ENCODE measurements at places on chromosomes 3 and 15. TPM values are rescaled to one million over a fixed set of nuclear protein-coding genes. Genes with fewer than 3 reads are reported as not detected.

RTP1 gene
- not detected for total RNA-seq

P3H2 gene
- total RNA-seq: 19.0 TPM

KNG1 gene
- not detected for total RNA-seq

SCN11A gene
- total RNA-seq: not detected

TASOR gene
- 45.9 TPM for total RNA-seq

GOLGA6L7 gene
- total RNA-seq: not detected

PRR23A gene
- total RNA-seq: not detected

NR2E3 gene
- total RNA-seq: not detected

GOLGA8K gene
- not detected for total RNA-seq

ACKR4 gene
- 0.54 TPM for total RNA-seq

TM4SF1 gene
- total RNA-seq: 612 TPM

CACNA2D3 gene
- total RNA-seq: not detected

PLA2G4D gene
- total RNA-seq: not detected

PPIP5K1 gene
- total RNA-seq: 22.0 TPM

P2RY1 gene
- 1.7 TPM for total RNA-seq

TMED3 gene
- 125 TPM for total RNA-seq

RARB gene
- 35.0 TPM for total RNA-seq

SERPINI2 gene
- total RNA-seq: not detected

FBXO40 gene
- not detected for total RNA-seq

LSAMP gene
- not detected for total RNA-seq

FEZF2 gene
- not detected for total RNA-seq

SYNPR gene
- not detected for total RNA-seq

LCTL gene
- not detected for total RNA-seq

LTK gene
- total RNA-seq: 0.73 TPM

FMN1 gene
- under 0.01 TPM for total RNA-seq

MYZAP gene
- total RNA-seq: 9.4 TPM

RETNLB gene
- not detected for total RNA-seq

DUT gene
- total RNA-seq: 99.5 TPM

NOP10 gene
- 459 TPM for total RNA-seq

COPS2 gene
- 44.0 TPM for total RNA-seq

GABRA5 gene
- total RNA-seq: not detected

LYZL4 gene
- total RNA-seq: not detected

PRSS50 gene
- not detected for total RNA-seq

PIAS1 gene
- 10.3 TPM for total RNA-seq

FRMD4B gene
- 36.4 TPM for total RNA-seq

ST6GAL1 gene
- 25.3 TPM for total RNA-seq

BTLA gene
- total RNA-seq: not detected

GHRL gene
- total RNA-seq: 0.53 TPM

DPPA2 gene
- total RNA-seq: not detected

RHOV gene
- total RNA-seq: 0.05 TPM

ZMAT3 gene
- total RNA-seq: 15.9 TPM

TOPBP1 gene
- total RNA-seq: 32.1 TPM

MEGF11 gene
- not detected for total RNA-seq

CTXN2 gene
- total RNA-seq: not detected

P4HTM gene
- total RNA-seq: 16.0 TPM

DUOX1 gene
- not detected for total RNA-seq

Data from mammary microvascular endothelial cell (primary cell).